ENCODE measurements at places on chromosomes 11 and 22.

DNA sequence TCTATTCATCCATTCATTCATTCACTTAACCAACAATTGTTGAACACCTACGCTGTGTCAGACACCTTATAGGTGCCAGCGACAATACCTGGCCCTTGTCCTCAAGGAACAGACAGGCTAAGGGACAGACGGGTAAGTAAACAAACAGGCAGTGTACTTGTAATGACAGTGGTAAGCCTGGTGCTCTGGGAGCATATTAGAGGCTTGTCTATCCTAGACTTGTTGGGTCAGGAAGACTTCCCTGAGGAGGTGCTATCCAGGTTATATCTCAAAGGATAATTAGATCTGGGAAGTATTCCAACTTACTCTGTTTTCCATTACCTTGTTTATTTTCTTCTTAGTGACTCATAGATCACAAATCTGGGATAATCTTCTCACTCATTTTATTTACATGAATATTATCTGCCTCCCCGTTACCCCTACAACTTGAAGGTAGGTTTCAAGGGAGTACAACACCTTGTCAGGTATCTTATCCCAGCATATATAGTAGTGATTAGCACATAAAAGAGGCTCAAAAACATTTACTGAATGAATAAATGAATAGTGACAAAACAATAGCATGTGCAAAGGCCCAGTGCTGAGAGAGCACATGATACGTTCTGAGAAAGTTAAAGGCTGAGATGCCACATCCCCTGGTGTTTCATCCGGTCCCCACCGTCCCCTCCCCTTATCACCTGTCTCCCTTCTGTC is 75.3 kb upstream of the NCAM1 start:
- no peak for DNase-seq

DNA sequence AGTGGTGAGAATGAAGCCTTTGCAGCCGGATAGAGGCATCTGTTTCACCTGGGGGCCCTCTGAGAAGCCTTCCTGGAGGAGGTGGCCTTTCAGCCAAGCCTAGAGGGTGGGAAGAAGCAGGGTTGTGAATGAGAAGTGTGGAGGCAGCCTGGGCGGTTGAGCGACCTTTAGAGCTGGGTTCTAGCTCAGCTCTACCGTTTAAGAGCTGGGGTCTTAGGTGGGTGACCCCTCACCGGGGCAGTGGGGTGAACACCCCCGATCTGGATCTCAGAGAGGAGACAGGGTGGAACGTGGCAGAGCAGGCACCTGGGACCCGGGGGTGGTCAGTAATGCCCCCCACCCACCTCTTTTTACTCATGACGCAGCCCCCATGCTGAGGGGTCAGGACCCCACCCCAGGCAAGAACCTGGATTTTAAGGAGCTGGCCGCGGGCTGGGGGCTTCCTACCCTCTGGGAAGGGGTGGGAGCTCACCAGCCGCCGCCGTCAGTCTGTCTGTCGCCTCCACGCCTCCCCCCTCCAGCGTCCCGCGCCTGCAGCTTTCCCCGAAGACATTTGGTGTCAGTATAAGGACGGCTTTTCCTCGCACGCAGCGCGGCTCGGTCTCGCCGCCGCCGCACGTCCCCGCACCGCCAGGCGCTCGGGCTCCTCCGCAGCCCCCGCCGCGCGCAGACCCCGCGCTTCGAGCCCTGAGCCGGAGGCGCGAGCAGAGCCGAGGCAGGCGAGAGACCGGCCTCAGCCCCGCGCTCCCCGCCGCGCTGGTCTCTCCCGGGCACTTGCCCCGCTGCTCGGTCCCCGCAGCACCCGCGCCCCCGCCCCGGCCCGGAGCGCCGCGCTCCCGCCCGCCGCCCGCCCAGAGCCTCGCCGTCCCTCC is 13.3 kb upstream of the CACNA1I start:
- no peak for DNase-seq

DNA sequence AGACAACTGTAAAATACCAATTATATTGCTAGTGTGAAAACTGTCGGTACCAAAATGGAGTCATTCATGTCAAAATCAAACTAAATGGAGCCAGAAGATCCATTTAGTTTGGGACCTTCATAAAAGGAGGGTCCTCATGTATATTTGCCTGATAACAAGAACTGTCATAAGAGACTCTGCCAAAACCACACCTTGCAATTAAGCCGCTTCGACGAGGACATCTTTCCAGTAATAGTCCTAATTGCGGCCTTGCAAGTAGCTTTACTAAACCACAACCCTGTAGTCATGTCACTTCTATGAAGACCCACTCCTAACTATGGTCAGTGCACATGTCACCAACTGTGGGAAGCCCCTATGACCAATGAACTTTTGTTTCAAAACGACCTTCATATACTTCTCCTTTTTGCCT is 9.4 kb downstream of the UBQLN3 start:
- no peak for DNase-seq

DNA sequence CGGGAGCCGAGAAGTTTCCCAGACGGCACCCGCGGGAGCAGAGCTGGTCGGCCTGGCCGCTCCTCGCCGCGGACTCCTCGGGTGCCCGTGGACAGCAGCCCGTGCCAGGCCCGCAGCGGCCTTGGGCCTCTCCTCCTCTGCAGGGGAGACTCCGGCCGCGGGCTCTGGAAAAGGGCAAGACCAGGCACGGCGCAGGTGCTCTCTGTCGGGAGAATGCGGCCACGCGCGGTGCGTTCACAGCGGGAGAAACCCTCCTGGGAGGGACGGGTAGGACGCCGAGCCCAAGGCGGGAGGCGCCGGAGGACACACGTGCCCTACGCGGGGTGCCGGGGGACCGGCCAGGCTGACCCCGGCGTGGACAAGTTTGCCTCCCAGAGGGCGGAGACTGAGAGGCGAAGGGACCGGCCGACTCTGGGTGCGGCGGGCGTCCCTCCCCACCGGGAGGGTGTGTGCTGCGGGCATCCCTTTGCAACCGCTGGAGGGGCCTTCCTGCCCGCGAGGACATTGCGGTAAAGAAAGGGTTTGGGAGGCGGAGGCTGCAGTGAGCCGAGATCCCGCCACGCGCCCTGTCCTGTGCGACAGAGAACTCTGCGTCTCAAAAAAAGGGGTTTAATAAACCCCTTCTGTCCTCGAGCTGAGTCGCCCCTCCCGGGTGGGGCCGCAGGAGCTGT is 2.3 kb downstream of the IFITM1 start:
- DNase-seq, result no peak

GRCh38 chr11:116294630-116295029 is 478.2 kb downstream of the BUD13 start:
- DNase-seq, result no peak

DNA sequence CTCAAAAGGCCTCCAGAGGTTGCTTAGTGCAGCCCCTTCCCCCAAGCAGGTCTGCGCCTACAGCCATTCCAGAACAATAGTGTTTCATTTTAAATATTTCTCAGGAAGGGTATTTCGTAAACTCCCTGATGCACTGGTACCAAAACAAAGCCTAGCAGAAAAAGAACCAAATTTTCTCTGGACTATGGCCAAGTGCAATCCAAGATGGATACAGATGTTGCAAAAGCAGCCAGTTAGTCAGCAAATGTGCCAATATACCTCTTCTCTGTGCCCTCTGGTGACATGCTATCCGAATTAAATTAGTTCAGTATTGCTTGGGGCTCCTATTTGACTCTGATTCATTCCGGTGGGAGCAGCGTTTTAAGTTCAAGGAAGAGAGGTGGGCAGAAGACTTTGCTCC is 247.8 kb downstream of the NTM start:
- DNase-seq, result no peak

GRCh38 chr22:31753005-31753633 is 700 bp upstream of the DEPDC5 start:
- DNase-seq, result no peak

DNA sequence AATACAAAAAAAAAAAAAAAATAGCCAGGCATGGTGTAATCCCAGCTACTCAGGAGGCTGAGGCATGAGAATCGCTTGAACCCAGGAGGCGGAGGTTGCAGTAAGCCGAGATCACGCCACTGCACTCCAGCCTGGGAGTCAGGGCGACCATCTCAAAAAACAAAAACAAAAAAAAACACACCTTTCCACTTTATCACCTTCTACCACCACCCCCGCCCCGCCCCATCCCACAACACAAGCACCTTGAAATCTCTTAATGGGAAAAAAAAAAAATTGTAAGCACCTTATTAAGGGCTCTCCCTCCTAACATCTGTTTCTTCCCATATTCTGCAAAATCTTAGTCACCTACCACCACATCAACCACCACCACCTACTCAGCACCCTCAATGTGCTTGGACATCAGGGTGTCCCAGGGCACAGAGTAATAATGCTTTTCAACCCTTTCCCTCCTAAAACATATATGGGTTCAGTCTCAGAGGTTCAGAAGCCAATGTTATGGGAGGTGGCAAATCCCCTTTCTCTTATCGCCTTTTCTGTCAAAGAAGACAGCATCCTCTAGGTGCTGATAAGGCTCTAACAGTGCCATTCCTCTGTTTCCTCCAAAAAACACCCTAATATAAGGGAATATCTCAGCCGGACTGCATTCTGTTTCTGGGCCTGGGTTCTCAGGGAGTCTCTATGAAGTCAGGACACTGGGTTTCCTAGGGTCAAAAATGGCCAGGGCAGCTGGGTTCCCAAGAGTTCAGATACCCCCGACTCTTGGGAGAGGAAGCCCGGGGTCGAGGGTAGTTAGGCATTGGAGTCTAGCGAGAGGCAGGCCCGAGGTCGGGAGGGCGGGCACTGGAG is 718 bp downstream of the INTS5 start:
- no peak for DNase-seq

DNA sequence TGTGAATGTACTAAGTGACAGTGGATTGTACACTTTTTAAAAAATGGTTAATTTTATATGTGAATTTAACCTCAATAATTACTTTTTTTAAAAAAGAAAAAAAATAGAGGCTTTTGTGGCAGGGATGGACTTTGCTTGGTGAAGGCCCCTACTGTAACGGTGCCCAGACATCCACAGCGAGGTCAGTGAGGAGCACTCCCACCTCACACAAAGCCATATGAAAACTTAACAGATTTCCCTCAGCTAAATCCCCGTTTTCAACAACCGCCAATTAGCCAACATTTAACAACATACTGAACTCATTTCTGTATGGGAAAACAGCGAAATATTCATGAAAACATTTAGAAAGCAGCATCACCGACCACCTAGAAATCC is 642 bp upstream of the C11orf58 start:
- no peak for DNase-seq

DNA sequence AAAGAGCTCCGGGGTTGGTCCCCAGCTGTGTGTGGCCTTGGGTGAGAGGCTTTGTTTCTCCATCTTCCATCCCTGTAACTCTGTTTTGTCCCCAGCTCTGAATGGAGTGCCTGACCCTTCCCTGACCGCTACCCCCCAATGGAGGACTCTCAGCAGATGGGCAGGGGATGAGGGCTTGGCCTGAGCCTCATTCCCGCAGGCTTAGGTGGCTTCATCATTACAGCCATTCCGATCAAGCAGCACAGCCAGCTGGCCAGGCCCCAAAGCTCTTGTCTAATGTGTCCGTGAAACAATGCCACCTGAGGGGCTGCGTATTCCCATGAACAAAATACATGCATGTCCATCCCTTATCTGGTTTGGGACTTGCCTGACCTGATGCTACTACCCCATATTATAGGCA is 3.9 kb upstream of the CDC42EP2 start:
- DNase-seq, result no peak

GRCh38 chr11:45362636-45363035 is 76.5 kb upstream of the SYT13 start:
- no peak for DNase-seq

DNA sequence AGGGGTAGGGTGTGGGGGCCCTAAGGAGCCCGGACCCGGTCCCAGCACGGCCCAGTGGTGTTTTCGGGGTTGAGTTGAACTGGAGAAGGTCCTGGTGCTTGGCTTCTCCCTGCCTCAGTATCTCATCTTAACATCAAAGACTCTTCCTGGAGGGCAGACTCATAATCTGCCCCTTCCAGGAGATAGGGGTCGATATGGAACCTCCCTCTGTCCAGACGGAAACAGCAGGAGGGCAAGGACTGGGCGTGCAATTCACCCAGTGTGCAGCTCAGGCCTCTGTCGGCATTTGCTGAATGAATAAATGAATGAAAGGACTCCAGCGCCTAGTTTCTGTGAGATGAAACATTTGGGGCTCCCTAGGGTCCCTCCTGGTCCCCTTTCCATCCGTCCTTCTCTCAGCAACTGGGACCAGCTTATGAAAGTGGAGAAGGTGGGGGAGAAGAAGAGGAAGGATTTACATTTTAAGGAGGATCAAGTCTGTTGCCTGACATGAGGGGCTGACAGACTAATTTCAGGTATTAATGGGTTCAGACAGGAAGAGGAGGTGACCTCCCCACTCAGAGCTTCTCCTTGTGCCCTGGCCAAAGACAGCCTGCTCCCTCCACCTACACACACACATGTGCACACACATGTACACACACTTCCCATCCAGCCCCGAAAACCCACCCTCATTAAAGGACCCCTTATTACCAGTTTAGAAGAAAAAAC is 1.1 kb upstream of the SHISA8 start:
- DNase-seq, result no peak

DNA sequence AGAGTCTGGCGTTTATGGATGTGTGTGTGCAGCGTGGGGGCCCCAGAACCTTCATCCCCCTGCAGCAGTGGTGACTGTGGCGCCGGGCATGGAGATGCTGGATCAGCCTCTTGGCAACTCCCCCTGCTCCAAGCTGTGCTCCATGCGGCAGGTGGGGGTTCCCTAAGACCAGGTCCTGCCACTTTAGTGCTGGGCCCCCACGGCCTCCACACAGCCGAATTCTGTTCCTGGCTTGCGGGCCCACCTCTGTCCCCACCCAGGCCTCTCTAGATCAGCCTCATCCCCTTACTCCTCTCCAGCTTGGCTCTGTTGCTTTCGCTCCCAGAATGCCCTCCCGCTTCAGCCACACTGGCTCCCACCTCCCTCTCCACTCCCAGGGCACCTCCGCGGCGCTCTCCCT is 59.6 kb downstream of the TRMU start:
- no peak for DNase-seq

DNA sequence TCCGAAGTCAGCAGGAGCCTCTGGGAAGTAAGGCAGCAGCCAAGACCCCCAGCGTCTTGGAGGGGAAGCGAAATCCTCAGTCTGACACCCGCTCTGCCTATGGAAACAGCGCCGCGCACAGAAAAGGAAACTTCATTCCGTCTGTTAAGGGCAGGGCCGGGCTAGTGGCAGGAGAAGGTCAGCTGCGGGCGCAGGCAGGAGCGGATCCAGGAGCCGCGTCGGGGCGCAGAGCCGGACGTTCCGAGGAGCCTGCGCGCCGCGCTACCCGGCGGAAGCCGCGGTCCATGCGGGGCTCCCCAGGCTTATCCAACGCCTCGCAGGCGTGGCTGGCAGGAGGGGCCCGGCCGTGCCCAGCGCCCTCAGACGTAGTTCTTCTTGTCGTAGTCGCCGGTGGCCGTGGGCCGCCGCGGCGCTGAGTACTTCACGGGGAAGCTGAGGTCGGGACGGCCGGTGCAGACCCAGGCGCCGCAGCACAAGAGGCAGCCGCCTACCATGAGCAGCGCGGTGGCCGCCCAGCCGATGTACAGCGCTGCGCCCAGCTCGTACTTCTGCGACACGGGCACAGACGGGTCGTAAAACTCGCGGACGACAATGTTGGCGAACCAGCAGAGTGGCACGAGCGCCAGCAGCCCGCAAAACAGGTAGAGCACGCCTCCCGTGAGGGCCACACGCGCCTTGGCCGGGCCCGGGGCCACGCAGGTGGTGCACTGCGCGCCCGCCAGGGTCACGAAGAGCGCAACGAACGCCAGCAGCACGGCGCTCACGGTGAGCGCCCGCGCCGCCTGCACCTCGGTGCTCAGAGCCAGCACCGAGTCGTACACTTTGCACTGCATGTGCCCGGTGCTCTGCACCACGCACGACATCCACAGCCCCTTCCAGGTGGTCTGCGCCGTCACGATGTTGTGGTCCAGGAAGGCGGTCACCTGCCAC is 705 bp downstream of the CLDN5 start:
- DNase-seq, result no peak
